ENCODE measurements at places on chromosomes 16 and 17.

DNA sequence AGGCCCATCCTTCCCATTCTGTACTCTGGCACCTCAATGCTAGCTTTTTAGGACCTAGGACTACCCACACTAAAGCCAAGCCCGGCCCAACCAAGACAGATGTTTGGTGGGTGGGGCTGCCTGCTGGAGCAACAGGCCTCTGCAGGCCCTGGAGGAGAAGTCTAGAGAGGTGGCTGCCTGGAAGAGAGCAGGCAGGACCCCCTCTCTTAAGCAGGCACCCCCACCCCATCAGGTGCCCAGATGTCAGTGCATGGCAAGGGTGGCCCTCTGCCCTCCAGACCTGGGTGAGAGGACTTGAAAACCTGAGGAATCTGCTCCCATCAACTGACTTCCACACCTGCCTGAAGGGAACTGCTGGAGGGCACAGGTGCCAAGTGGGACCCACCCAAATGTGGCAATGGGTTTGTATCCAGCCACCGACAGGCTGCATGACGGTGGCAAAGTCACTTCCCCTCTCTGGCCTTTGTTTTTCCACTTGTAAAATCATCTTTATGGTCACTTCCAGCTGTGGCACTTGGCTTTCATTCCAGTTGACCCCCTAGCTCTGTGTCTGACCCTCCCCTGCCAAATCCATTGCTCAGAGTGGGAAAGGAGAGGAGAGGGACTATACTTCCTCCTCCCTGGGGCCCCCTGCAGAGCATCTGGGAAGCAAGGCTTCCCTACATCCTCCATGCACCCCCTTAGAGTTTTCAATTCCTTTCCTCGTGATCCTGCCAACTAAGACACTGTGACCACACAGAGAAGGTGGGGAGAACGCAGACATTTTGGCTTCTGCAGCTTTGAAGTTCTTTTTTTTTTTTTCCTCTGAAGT, 1.7 kb upstream of the STAT5A start:
- DNase-seq: no peak

- DNase-seq: no peak
Measured at GRCh38 chr17:52147872-52148271, 10.6 kb downstream of the CA10 start.

GRCh38 chr16:75108792-75109731, 7.5 kb downstream of the LDHD start:
- peak; percentile 82 for DNase-seq

DNA sequence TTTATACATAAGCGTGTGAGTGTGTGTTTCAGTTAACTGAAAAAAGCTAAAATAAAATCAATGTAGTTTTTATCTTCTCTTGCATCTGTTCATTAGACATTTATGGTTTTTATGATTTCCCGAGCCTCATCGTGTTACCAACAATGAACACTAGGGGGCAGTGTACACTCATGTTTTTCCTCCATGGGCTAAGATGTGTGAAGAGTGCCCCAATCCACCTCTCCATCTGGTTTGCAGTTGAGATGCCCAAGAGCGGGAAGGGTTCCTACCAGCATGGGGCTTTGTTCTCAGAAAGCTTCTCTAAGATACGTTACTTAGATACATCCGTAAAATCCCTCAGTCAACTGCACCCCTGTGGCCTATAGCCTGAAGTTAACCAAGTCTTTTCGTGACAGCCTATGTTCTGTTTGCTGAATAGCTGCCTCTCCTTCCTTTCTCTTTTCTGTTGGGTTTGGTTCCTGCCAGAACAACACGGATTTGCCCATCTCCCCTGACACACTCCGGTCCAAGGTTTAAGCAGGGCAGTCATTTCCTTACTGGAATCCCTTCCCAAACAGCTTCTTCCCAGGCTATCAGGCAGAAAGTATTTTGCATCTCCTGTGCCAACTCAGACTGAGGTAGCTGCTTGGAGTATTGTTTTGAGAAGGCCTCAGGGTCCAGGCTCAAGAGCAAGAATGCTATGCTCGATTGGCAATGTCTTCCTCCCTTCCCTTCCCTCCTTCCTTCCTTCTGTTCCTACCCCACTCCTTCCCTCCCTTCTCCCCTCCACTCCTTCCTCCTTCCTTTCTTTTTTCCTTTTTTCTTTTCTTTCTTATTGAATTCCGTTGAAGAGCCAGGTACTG, 12.9 kb upstream of the ELAC2 start:
- peak; percentile 62 for DNase-seq

GRCh38 chr17:34248511-34249024, 6.5 kb upstream of the CCL2 start:
- DNase-seq: no peak

DNA sequence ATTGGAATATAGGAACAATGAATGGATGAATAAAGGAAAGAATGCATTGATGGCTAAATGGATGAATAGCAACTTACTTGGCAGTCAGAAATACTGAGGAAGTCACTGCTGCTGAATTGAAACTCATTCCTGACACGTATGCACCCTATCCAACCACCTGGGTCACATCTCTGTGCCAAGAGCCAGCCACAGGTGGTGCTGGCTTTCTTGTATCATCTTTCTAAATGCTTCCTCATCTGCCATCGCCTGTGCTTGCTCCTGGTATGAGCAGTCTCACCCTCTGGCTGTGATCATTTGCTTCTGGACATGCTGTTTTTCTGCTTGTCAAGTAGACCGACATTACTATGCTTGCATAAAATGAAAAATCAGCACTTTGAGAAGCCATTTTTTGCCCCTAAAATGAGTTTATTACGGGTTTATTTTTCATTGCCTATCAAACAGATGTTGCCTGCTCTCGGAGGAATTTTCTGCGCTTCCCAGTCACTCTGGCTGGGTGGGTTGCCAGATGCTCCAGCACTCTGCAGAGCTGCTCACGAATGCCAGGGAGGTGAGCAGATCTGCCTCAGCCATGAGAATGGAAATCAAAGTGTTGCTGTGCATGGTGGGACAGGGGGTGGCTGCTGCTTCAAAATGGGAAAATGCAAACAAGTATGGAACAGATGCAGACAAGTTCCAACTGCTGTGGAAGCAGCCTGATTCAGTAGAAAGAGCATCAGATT, 1349.6 kb upstream of the CDH8 start:
- no peak for DNase-seq

- no peak for DNase-seq
Measured at GRCh38 chr16:459761-460160, 34.3 kb downstream of the RAB11FIP3 start.

DNA sequence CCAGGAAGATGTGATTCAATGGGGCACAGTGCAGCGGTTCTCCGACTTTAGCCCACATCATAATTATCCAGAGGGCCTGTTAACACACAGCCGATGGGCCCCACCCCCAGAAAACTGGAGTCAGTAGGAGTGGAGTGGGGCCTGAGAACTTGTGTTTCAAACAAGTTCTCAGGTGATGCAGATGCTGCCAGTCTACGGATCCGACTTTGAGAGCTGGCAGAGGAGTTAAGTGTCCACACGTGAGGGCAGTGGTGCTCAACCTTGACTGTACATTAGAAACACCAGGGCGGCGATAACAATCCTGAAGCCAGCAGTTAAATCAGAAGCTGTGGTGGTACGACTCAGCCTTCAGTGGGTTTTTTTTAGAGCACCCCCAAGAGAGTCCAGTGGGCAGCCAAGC, 75.0 kb downstream of the GPRC5B start:
- no peak for DNase-seq

GRCh38 chr17:39747745-39748144, 10.0 kb downstream of the GRB7 start:
- DNase-seq: no peak

GRCh38 chr17:82838386-82839063, 1.3 kb downstream of the ZNF750 start:
- no peak for DNase-seq

DNA sequence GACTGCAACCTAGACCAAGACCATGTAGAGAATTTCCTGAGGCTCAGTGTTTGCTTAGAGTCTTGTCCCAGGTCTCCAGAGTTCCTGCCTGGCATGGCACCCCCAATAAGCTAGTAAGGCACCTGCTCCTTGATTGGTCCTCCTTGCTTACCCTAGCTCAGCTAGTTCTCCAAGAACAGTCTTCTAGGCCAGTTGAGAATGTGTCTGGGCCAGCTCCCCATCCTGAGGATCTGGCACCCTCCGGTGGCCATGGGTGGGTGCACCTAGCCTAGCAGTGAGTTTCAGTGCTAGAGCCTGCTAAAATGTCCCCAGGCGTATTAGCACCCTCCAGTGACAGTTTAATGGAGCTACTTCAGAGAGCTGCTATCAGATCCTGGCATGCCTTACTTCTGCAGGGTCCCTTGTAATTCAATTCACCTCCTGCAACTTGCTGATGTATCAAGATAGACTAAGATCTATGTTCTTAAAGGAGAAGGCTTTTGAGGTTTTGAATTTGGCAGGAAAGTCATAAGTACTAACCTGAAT, 44.4 kb upstream of the MED13 start:
- DNase-seq: peak; percentile 57

- DNase-seq: no peak
Measured at GRCh38 chr16:58502217-58502921, 2.4 kb downstream of the NDRG4 start.

GRCh38 chr17:13016881-13017654, 759 bp downstream of the ELAC2 start:
- no peak for DNase-seq

GRCh38 chr17:81039096-81039495, 4.1 kb downstream of the BAIAP2 start:
- no peak for DNase-seq

DNA sequence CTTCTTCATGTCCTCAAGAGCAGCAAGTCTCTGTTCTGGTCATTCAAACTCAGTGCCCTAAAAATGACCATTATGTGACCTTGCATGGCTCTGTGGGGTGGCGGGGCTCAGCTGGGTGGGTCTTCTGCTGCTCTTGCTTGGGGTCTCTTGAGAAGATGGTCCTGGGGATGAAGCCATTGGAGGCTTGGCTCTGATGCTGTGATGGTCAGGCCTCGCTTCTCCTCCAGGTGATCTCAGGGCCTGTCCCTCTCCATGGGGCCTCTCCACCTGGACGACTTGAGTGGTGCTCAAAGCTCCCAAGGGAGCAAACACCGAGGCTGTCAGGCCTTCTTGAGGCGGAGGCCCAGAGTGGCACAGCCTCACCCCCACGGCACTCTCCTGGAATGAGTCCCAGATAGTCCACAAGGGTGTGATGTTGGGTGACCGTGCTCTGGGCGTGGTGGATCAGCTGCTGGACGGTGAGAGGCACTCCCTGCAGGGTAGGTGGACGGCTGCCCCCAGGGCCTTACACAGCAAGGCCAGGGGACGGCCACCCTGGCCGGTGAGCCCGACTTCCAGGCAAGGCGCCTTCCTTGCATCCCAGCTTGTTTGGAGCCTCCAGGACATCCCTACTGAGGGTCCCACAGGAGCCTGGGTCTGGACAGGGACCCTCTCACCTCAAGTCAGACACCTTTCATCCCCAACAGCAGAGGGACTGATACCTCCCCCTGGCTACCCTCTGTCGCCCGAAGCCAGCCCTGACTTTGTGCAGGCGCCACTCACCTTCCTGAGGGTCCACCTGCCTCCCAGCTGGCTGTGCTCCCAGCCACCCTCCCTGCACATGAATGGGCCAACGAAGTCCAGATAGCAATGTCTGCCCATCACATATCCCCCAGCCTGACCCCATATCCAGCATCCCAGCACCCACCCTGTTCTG, 48.7 kb downstream of the USP22 start:
- DNase-seq: no peak

DNA sequence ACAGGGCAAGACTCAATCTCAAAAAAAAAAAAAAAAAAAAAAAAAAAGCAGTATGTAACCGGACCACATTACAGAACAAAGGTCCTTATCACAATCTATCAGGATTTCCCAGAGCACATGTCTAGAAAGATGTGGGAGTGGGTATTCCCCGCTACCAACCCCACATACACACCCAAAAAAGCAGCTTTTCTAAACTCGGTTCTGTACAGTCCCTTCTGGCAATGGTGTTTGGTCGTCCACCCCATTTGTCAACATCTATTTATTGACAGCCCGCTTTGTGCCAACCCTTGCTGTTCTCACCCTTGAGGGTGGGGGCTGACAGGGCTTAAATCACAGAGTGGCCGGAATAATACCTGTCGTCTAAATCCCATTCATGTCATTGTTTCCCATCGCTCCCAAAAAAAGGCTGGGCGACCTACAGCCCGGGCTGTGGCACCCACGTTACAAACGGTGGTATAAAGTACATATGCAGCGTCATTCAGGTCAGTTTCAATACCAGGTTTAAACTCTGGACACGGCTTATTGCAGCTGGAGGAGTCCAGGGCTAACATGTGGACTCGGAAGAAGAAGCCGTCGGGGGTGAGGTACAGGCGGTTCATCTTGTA, 3.6 kb downstream of the C17orf58 start:
- no peak for DNase-seq

- no peak for DNase-seq
Measured at GRCh38 chr16:1333149-1333812, at the start of gene BAIAP3. TSS of gene BAIAP3 (plus strand) at chr16:1333645. CDS start at chr16:1338550, 4,905 bp downstream.

DNA sequence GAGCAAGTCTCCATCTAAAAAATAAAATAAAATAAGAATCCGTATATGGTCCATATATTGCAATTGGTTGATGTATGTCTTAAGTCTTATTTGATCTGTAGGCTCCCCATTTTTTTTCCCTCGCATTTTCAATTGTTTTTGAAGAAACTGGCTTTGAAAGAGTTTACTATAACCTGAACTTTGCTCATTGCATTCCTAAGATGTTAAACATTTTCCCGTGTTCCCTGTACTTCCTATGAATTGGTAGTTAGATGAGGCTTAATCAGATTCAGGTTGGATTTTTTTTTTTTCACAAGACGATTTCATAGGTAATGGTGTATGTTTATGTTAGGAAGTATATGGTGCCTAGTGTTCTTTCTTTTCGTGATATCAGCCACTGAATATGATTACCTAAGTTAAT, 3.3 kb downstream of the LRRC36 start:
- no peak for DNase-seq

- no peak for DNase-seq
Measured at GRCh38 chr16:53078765-53079485, 24.1 kb downstream of the CHD9 start.

DNA sequence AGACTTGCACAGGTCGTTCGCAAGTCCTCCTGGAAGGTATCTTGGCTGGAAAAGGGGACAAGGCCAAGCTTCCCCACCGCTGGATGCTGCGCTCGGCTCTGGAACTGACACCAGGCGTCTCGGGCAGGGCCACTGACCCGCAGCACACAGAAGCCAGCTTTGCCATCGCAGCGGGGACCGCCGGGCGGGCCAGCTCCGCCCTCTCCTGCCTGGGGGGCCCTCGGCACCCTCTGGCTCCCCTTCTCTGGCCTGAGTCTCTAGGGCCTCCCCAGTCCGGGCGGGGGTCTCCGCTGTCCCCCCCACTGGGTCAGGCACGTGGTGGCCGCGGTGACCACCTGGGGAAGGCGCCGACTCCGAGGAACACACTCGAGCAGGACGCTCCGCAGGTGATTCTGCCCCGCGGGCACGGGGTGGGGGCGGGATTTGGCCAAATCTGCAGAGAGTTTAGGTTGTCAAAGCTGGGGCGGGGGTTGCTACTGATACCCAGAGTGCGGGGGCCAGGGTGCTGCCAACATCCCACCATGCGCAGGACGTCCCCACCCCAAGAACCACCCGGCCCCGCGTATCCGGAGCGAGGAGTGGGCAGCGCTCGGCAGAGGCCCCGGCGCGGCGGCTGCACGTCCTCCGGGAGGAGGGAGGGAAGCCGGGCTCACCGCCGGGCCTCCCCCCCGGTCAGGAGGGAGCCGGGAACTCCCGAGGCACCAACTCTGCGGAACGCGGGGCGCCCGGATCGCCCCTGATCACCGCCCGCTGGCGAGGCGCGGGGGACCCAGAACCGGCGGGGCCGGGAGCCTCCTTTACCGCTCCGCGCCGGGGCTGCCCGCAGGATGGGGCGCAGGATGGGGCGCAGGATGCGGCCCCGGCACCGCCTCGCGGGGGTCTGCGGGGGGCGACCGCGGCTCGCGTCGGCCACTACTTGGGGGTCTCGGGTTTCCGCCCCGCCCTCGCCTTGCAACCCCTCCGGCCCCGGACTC, 744 bp upstream of the METRNL start:
- no peak for DNase-seq

GRCh38 chr17:31550389-31551056, 159.0 kb downstream of the RAB11FIP4 start:
- DNase-seq: no peak

Data from activated naive CD4-positive, alpha-beta T cell treated with anti-CD3 and anti-CD28 coated beads, Interleukin-2, amount 50 U/mL, for 72 hours (primary cell).